ENCODE measurements at places on chromosomes 7 and 10.

DNA sequence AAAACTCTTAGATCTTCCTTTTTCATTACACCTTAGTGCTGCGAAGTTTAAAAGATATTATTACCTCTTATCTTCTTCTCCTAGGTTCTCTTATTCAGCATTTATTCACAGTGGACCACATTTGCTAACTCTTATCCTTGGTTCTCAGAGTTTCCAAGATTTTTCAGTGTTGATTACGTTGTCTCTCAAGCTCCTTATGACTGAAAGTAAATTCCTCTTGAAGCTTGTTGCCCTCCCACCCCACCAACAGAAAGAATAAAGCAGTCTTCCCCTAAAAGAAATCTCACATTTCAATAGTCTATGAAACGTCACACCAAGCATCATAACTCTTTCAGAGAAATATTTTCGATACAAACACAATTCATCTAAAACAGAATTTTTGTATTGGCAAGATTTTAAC is 362.5 kb downstream of the MAGI2 start:
- H3K4me3 ChIP-seq: no peak overlapping the region
- no peaks in the 10 kb centered on the region for H3K4me1 ChIP-seq
- H3K36me3 ChIP-seq: no peaks in the 10 kb centered on the region
- no peaks in the 10 kb centered on the region for H3K27me3 ChIP-seq

- no peak overlapping the region for H3K4me3 ChIP-seq
- no peak overlapping the region for H3K27ac ChIP-seq
- H3K4me1 ChIP-seq: no peaks in the 10 kb centered on the region
- no peaks in the 10 kb centered on the region for H3K36me3 ChIP-seq
- H3K27me3 ChIP-seq: no peaks in the 10 kb centered on the region
Observed at GRCh38 chr10:6926971-6927370, 346.9 kb upstream of the PRKCQ start.

DNA sequence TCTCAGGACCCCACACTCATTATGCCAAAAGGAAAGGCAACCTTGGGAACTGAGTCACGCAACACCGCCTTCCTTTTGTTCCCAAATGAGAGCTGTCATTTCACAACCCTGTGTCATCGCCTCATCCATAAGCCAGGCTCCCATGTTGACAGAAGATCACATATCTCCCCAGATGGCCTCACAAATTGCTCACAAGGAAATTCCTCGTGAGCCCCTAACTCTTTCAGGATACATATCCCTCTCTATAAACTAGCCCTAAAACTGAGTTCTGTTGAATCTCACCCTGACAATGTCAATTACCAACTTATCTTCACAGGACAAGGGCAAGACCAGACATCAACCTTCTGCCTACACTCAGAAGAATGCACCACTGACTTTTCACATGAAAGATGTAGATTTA is 22.6 kb downstream of the CCDC3 start:
- H3K27me3 ChIP-seq: no peaks in the 10 kb centered on the region
- H3K36me3 ChIP-seq: no peaks in the 10 kb centered on the region
- H3K27ac ChIP-seq: no peak overlapping the region
- H3K4me3 ChIP-seq: no peak overlapping the region

DNA sequence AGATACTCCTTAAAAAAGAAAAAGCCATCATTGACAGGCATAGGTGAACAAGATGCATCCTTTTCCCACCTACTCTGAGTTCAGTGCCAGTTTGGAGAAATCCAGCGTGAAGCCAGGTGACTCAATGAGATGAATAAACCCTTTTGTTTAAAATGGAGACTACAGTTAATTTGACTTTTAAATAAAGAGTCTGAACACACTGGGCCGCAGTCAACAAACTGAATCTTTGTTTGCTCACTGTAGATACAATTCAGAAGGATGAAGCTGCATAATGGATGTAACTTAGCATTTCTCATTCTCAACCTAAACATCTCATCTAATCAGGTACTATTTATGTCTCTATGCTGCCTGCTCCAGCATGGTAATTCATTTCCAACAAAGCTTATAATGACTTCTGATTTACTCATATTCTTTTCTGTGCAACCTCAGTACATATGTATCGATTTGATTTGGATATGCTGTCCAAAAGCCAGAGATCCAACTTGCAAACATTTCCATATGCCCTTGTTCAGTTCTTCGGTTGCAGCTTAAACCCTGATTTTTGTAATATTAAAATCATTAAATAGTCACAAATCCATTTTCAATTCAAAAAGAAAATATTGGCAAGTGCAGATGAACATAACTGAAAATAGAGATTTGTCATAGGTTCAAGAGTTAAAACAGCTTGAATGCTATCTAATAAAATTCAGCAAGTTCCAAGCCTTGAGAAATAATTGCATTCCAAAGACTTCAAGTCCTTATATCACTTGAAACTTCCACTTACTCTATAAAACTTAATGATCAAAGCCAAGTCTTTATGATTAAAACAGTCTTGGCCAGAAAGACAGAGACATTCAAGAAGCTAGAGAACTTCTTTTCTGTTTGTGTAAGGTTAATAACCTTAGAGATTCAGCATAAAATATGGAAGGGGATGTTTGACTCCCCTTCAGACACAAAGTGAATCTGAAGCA is 67.8 kb downstream of the CPVL start:
- H3K4me1 ChIP-seq: no peaks in the 10 kb centered on the region
- H3K27ac ChIP-seq: no peak overlapping the region
- no peak for DNase-seq
- no peaks in the 10 kb centered on the region for H3K36me3 ChIP-seq
- H3K4me3 ChIP-seq: no peak overlapping the region

DNA sequence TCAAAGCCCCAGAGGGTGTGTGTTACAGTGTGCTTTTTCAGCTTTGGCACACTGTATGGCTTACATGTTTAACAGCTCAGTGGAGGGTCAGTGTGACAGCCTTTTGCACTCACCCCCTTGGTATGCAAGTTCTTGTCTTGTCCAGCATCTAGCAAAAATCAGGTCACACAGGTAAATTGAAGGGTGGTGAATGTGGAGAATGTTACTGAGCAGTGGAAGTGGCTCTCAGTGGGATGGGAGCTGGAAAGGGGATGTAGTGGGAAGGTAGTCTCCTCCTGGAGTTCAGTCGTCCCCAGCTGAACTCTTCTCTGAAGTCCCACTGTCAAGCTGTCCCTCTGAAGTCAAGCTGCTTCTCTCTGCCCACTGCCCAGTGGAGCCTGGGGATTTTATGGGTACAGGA is 21.0 kb upstream of the C10orf90 start:
- no peaks in the 10 kb centered on the region for H3K27me3 ChIP-seq
- H3K36me3 ChIP-seq: no peaks in the 10 kb centered on the region
- DNase-seq: no peak
- H3K4me3 ChIP-seq: no peak overlapping the region

GRCh38 chr10:70343712-70344111 is 38.7 kb downstream of the LRRC20 start:
- H3K4me1 ChIP-seq: no peaks in the 10 kb centered on the region
- no peaks in the 10 kb centered on the region for H3K36me3 ChIP-seq
- H3K27me3 ChIP-seq: no peaks in the 10 kb centered on the region
- H3K27ac ChIP-seq: no peak overlapping the region
- DNase-seq: no peak

- H3K36me3 ChIP-seq: no peaks in the 10 kb centered on the region
- no peaks in the 10 kb centered on the region for H3K27me3 ChIP-seq
- H3K4me3 ChIP-seq: no peak overlapping the region
- no peak for DNase-seq
Observed at GRCh38 chr7:51025668-51026067, 243.0 kb upstream of the GRB10 start.

GRCh38 chr7:77393261-77393660 is 22.9 kb downstream of the GSAP start:
- H3K4me1 ChIP-seq: no peaks in the 10 kb centered on the region
- DNase-seq: no peak
- H3K4me3 ChIP-seq: no peak overlapping the region
- H3K27ac ChIP-seq: no peak overlapping the region

GRCh38 chr10:61135276-61135721 is 191.3 kb upstream of the RHOBTB1 start:
- no peaks in the 10 kb centered on the region for H3K27me3 ChIP-seq
- no peak overlapping the region for H3K27ac ChIP-seq
- DNase-seq: no peak

DNA sequence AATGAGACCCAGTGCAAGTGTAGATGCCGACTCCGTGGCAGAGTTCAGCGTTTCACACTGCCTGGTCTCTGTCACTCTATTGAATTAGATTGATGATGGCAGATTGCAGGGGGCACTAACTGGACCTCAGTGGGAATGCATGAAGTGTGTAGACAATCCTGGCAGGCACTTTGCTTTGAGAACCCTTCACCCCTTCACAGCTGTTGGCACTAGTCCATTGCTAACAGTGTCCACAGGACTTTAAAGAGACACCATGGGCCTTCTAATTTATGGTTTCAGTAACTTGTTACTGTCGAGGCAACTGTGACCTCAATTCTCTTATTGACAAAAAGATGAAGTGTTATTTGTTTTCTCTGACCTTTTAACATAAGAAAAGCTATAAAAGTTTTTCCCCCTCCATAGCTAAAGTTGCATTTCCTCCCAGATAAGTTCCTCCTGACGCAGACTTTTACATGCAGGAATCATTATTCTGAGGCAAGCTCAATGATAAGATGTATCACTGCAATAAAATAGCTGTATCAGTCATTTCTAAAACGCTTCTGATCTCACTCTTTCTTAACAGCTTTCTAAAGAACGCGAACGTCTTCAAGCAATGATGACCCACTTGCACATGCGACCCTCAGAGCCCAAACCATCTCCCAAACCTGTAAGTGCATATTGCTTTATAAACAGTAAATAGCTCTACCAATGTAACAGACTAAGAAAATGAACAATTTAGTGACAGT is 238.9 kb downstream of the FOXP2 start:
- H3K27me3 ChIP-seq: no peaks in the 10 kb centered on the region
- H3K4me3 ChIP-seq: no peak overlapping the region
- no peaks in the 10 kb centered on the region for H3K36me3 ChIP-seq
- no peaks in the 10 kb centered on the region for H3K4me1 ChIP-seq
- H3K27ac ChIP-seq: no peak overlapping the region

GRCh38 chr10:102776779-102777456 is 33.2 kb downstream of the WBP1L start:
- peak; percentile 93 for DNase-seq
- H3K4me3 ChIP-seq: peak overlapping the region; percentile 19
- H3K27me3 ChIP-seq: no peaks in the 10 kb centered on the region
- peaks cover 49% of the 10 kb centered on the region for H3K4me1 ChIP-seq

GRCh38 chr7:157058701-157059100 is 48.2 kb upstream of the MNX1 start:
- no peaks in the 10 kb centered on the region for H3K36me3 ChIP-seq
- DNase-seq: no peak
- no peaks in the 10 kb centered on the region for H3K27me3 ChIP-seq
- H3K4me1 ChIP-seq: no peaks in the 10 kb centered on the region

Data from prostate gland (tissue), 2 donors.